ENCODE measurements at places on chromosomes 4 and X.

GRCh38 chr4:150402871-150403272 is 179.1 kb upstream of the MAB21L2 start:
- DNase-seq, result no peak

DNA sequence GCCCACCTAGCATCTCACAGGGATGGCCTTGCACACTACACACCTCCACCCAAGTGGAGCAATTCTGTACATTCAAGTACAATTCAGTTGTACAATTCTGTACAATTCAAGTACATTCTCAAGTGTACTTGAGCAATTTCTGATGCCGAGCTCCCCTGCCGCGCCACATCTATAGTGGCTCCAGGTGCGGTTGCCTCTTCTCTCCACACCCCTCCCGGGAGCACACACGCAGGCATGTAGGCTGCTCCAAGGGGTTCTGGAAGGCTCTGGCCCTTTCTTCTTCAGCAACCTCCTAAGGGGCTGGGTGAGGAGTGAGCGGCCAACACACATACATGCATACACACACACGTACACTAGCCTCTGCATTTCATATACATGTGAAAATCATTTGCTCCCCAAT is 18.9 kb upstream of the DUSP9 start:
- DNase-seq, result no peak

- peak; percentile 38 for DNase-seq
Measured at GRCh38 chrX:70030301-70030767, 19.4 kb downstream of the AWAT2 start.

- peak; percentile 42 for DNase-seq
Measured at GRCh38 chr4:74499986-74500781, 55.2 kb downstream of the AREG start.

GRCh38 chr4:176439611-176440010 is 119.8 kb downstream of the SPCS3 start:
- no peak for DNase-seq

DNA sequence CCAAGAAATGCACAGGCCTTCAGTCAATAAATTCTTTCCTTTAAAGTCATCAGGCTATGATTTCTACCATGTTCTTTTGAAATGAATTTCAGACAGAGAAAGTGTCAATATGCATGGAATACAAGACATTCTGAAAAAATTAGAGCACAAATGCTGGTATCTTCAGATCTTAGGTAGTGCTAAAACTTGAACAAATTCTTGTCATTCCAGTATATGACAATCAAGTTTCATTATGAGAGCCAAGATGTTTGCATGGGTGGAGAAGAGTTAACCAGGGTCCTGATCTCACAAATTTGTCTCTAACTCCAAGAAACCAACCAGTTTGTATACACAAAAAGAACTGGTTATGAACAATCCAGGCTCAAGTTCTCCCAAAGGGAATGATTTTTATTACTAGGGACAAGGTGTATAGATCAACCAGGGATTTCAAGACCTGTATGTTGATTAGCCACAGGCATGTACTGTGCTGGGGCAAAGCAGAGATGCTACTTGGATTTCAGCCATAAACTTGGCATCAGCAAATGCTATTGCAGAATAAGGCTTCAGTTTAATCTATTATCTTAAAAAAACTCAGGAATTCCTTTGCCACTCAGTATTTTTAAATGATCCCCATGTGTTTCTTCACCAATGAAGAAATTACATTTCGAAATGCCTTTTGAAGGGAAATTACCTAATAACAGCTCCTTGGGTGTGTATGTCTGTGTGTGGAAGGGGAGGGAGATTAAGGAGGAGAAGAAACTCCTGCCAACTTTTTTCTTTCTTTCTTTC is 69.7 kb downstream of the FANCB start:
- DNase-seq, result peak; percentile 30

DNA sequence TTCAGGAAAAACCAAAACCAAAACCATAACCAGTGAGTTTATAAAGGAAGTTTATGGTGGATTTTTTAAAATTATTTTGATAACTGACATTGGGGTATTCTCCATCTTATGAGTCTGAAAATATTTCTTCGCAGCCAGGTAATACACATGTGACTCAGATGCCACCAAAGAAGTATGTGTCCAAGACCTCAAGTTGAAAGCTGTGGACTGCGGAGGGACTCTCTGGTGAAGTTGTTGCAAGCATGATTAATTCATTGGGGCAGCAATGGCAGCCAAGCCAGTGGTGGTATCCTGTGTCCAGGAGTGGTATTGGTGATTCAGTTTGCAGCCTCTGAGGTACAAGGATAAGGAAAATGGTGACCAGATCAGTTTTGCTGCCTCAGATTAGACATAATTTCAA is 14.0 kb upstream of the ADH5 start:
- no peak for DNase-seq

GRCh38 chrX:43643662-43644061 is 12.4 kb upstream of the MAOA start:
- DNase-seq, result no peak

- no peak for DNase-seq
Measured at GRCh38 chr4:1060621-1061020, 49.2 kb downstream of the FGFRL1 start.

- no peak for DNase-seq
Measured at GRCh38 chr4:185092535-185093197, 50.4 kb upstream of the SLC25A4 start.

Measured in fibroblast of skin of abdomen (primary cell).